Erythroblast (primary cell): ENCODE measurements at places on chromosomes 5 and 9.

- no peak for DNase-seq
These were observed 73.1 kb downstream of the RAPGEF1 start for GRCh38 chr9:131666774-131667173.

- no peak for DNase-seq
These were observed 193.9 kb downstream of the ADCY2 start for GRCh38 chr5:7589800-7590199.

- peak; percentile 36 for DNase-seq
These were observed 256.0 kb downstream of the DOCK8 start for GRCh38 chr9:470552-471194.

DNA sequence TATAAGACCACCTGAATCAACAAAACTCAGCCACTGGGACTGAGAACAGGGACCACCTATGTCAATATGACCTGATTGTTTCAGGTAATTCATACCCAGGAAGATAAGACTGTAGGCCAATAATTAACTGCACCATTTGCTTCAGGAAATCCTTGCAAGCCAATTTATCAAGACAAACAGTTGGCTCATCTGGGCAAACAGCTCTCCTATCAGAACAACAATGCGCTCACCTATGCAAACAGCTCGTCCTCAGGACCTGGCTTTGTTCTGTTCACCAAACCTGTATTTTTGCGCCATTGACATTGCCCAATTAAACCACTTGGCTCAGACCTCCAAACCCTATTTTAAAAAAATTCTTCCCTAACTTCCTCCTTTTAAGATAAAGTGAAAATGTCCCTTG is 92.3 kb upstream of the MARCHF11 start:
- DNase-seq = no peak

- DNase-seq = no peak
These were observed 643.6 kb upstream of the RORB start for GRCh38 chr9:73853549-73853948.

DNA sequence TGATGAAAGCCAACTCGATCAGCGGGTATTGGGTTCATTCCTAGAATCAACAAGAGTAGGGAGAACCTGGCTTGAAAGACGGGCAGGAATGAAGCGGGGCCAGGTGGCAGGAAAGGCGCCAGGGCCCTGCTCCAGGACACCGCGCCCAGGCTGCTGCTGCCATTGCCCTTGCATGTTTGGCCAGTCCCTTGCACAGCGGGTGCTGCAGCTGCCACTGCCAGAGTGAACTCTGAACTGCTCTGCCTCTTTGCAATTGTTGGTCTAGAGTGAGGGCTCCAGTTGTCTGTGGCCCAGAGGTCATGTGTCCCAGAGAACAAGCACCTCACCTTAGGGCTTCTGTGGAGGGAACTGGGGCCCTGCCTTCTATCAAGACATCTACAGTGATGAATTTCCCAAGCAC is 24.0 kb upstream of the CARTPT start:
- no peak for DNase-seq

DNA sequence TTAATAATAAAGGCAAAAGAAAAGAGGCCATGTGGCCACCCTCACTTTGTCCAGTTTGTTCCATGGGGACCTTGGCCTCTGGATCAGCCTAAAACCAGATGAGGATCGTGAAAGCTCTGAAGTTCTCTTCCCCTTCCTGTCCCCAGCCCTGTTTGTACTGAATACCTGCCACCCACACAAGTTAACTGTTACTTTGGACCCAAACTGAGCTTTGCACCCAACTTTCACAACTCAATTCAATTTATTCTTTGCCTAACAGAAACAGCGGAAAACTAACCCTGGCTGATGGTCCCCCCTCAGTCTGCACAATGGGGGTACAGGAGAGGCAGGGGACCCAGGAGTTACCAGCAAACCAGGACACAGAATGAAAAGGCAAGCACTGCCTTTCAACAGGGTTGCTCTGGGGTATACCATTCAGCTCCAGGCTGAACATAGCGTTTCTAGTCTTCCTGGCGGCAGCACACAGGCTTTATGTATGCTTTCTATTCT is 28.2 kb downstream of the ABCA1 start:
- DNase-seq = no peak

- peak; percentile 27 for DNase-seq
These were observed 137.8 kb downstream of the CEMIP2 start for GRCh38 chr9:71630377-71630995.
